ENCODE measurements at places on chromosomes 2 and 18.

DNA sequence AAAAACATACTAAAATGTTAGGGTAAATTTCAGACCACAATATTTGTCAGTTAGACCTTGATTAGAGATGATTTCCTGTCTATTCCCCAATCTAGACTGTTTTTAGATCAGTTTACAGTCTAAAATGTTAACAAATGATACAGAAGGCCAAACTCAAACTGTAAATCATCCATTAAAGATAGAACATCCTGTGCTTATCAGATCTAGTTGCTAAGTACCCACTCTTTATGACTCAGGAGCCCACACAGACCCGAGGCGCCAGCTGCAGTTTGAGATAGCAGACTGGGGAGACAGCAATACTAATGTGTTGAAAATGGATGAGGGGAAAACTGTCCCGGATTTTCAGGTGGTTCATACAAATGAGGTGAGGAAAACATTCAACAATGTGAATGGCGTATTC is 113.3 kb downstream of the SCG2 start:
- DNase-seq, result no peak

- no peak for DNase-seq
These were observed 151.0 kb downstream of the ACOXL start for GRCh38 chr2:110883406-110883805.

- DNase-seq, result no peak
These were observed 215.2 kb upstream of the TFPI start for GRCh38 chr2:187769437-187769836.

DNA sequence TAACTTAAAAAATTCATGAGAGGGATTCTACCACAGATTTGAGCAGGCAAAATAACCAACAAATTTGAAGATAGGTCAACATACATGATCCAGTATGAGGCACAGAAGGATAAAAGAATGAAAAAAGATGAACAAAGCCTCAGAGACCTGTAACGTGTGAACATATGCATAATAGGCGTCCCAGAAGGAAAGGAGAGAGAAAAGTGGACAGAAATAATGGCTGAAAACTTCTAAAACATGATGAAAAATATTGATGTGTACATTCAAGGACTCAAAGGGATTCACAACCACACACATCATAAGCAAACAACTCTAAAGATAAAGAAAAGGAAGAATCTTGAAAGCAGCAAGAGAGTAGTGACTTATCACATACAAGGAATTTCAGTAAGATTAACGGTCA is 100.1 kb upstream of the PARD3B start:
- DNase-seq, result no peak

GRCh38 chr2:222057347-222058073 is 241.3 kb downstream of the PAX3 start:
- DNase-seq, result no peak

GRCh38 chr2:193980599-193980998 is 1676.4 kb upstream of the SLC39A10 start:
- DNase-seq, result no peak
